Ammon's horn (tissue), 1 donor: ENCODE measurements at places on chromosomes 6 and 20.
A peak's percentile ranks its signal among the peaks of the same experiment; 100 is the strongest.

GRCh38 chr6:155117785-155118184 is 122.7 kb downstream of the TIAM2 start:
- DNase-seq = no peak

- no peak for DNase-seq
Observed at GRCh38 chr6:75449630-75450206, 43.9 kb downstream of the FILIP1 start.

GRCh38 chr20:53296025-53296424 is 297.6 kb downstream of the ZNF217 start:
- no peak for DNase-seq

DNA sequence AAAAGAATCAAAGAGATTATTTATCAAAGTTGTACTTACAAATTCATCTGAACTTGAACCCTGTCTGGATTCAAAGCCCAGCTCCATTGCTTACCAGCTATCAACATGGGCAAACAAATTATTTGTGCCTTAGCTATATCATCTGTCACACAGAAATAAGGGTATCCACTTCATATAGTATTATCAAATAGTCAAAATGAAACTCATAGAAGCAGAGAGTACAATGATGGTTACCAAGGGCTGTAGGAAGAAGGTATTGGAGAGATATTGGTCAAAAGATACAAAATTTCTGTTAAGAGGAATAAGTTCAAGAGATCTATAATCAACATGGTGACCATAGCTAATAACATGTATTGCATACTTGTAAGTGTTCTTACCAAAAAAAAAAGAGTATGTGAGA is 87.8 kb upstream of the CCDC28A start:
- no peak for DNase-seq

DNA sequence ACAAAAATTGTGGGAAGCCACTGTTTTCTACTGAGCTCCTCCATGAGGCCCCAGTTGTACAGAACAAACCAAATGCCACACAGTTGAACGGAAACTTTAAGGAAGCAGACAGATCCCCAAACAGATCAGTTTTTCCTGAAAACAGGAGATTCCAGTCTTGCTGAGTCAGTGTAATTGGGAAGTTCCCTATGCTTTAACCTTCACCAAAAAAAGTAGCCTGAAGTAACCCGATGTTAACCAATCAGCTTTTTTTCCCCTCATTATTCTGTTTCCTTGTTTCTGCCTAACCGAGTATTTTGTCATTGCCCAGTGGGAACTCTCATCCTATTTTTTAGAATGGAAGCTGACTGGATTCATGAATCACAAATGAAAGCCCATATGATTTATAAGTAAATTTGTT is 36.7 kb downstream of the MARCKS start:
- no peak for DNase-seq

DNA sequence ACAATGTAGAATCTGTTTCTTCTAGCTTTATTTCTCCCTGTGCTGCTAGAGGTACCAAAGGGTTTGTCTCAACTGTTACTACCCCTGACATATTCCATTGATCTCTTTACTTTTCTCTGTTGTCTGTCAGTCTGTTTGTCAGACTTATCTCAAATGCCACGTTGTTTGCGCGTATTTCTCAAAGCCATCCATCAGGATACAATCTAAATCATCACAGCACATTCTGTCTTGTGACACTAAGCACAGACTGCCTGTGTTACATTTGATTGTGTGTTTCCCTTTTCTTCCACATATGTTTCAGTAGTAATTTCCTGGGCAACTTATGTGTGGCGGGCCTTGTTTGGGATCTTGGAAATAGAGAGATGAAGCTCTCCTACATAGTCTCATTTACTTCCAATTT is 30.2 kb upstream of the SERINC3 start:
- no peak for DNase-seq

DNA sequence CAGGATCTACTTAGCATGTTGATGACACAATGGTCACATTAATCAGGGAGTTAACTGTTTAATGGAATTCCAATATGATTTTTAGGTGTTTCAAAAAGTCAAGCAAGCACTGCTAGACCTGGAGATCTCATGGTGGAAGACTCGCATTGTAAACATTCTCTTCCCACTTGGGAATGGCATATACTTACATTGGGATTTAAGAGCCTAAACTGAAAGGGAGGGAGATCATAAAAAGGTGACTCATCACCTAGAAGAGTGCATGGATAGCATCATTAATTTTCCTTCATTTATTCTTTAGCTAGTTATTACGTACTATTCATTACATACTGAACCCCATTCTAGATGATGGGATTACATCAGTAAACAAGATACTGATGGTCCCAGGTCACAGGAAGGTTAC is 185.4 kb downstream of the TASP1 start:
- DNase-seq = no peak

- no peak for DNase-seq
Observed at GRCh38 chr20:37895166-37895565, 7.8 kb upstream of the VSTM2L start.

GRCh38 chr20:55538261-55538908 is 466.9 kb downstream of the CBLN4 start:
- DNase-seq = no peak

GRCh38 chr6:108757357-108757756 is 90.9 kb upstream of the ARMC2 start:
- no peak for DNase-seq

- DNase-seq = no peak
Observed at GRCh38 chr6:14452567-14453527, 335.3 kb downstream of the CD83 start.

GRCh38 chr6:26044140-26045064 is 42.8 kb upstream of the HFE start:
- peak; percentile 31 for DNase-seq

- DNase-seq = no peak
Observed at GRCh38 chr20:59376109-59376841, 75.9 kb downstream of the EDN3 start.

DNA sequence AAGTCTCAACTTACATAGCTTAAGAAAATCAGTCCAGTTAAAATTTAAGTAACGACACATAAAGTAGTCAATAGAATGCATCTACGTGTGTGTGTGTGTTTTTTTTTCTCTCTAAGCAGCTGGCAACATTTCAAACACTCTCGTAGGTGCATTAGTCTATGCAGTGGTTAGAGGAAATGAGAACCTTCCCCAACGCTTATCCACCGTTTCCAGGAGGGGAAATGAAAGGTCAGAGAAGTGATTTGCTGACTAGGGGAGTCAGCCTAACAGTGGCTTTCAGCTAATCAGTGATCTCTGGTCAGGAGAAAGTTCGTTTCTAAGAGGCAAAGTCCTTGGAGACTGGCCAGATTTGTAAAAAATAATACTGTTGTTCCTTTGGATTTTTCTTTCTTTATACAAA is 806.6 kb downstream of the C6orf118 start:
- no peak for DNase-seq

- no peak for DNase-seq
Observed at GRCh38 chr6:7261852-7262461, 51.0 kb downstream of the SSR1 start.

GRCh38 chr6:100456908-100457235 is 7.8 kb downstream of the SIM1 start:
- DNase-seq = no peak

DNA sequence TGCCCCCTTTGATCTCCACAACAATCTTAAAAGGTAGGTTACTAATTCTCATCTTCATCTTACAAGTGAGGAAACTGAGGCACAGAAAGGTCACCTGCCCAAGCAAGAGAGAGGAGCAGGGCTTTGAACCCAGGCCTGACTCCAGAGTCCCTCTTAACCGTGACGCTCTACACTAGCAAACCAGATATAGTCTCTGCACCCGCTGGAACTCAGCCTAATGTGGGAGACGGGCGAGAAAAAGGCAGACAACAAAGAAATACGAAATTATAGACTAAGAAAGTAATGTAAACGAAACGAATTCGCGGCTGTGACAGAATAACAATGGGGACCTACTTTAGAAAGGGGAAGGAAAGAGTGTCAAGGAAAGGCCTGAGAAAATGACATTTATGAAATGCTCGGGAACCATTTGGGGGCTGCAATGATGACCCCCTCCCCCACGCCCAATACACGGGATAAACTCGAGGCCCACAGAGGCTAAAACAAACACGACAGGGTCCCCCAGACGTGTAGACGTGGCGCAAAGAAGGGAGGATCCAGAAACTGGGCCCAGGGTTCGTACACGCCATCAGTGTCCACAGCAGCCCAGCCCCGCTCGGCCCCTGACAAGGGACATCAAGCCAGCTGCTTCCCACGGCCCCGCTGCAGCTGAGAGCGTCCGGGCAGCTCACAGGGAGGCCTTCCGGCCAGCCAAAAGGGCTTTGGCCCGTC is 637 bp downstream of the TRPC4AP start:
- DNase-seq = no peak

- no peak for DNase-seq
Observed at GRCh38 chr20:64133951-64134407, 26.6 kb upstream of the NPBWR2 start.

GRCh38 chr6:20479060-20479459 is 55.2 kb upstream of the CDKAL1 start:
- no peak for DNase-seq

DNA sequence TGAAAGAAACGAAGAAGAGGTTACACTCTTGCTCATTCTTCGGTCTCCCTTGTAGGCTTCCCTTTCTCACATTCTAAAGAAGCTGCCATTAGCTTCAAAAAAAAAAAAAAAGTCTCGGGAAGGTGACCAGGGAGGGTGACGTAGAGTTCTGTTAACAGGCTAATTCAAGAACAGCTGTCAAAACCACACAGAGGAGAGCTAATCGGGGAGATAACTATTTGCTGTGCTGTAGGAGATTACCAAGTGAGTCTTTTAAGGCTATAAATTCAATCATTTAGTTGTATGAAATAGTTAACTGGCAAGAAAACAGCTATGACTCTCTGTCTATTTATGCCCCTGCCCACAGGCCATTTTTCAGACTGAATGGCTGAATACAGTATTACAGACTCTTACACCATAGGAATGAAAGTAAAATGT is 256.8 kb downstream of the SYNE1 start:
- DNase-seq = peak; percentile 23

DNA sequence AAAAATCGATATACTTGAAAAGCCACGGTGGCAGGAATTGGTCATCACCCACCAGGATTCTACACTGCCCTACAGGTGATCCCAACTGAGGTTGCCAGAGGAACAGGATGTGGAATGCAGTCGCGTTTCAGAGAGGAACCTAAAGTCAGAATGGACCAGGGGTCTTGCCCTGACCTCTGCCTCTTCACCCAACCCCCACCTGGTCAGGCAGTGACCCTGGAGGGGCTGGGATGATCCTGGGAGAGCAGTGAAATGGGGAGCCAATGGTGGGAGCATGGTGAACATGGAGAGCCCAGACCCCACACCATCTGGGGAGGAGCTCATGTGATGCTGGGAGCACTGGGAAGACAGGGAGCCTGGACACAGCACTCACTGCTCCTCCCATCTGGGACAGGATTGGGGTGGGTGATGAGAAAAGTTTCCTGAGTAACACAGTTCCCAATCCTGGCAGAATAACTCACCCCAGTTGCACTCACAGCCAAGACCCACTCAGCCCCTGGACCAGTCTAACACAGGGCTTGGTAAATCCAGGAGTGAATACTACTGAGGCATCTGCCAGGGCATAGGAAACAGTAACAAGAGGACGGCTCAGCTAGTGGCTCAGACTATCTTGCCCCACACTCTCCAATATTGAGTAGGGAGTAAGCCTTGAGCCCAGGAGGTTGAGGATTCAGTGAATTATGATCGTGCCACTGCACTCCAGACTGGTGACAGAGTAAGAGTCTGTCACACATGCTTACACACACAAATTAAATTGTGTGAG is 1.7 kb upstream of the ULBP2 start:
- no peak for DNase-seq

DNA sequence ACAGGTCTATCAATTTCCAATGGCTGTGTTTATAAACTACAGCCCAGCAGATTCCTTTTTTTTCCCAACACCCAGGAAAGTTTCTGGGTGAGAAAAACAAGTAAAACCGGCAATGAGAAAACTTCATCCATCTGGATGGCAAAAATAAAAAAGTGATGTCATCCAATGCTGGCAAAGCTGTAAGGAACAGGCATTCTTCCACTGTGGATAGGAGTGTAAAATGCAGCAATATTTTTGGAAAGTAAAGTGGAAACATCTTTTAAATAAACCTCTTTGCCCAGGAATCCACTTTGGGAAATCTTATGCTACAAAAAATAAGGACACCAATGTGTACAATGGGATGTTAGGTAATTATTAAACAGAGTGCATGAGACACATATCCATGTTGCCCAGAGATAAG is 102.1 kb upstream of the NT5E start:
- DNase-seq = peak; percentile 19

DNA sequence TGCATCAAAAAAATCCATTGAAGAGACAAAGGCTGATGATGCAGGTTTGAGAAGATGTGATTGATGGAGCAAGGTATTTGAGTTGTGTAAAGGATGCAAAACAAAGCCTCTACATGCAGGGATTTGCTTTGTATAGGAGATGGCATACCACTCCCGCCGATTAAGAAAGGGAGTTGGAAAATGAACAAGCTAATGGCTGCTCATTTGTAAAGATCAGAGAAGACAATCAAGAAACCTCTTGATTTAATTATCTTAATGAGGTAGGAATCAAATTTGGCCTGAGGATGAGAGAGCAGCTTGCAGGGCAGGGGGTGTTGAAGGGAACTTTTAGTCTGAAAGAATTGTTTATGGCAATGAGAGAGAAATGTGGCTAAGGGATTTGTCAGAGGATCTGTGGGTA is 448.2 kb upstream of the ADGRB3 start:
- DNase-seq = no peak

GRCh38 chr6:112879920-112880413 is 532.8 kb downstream of the RFPL4B start:
- DNase-seq = no peak

DNA sequence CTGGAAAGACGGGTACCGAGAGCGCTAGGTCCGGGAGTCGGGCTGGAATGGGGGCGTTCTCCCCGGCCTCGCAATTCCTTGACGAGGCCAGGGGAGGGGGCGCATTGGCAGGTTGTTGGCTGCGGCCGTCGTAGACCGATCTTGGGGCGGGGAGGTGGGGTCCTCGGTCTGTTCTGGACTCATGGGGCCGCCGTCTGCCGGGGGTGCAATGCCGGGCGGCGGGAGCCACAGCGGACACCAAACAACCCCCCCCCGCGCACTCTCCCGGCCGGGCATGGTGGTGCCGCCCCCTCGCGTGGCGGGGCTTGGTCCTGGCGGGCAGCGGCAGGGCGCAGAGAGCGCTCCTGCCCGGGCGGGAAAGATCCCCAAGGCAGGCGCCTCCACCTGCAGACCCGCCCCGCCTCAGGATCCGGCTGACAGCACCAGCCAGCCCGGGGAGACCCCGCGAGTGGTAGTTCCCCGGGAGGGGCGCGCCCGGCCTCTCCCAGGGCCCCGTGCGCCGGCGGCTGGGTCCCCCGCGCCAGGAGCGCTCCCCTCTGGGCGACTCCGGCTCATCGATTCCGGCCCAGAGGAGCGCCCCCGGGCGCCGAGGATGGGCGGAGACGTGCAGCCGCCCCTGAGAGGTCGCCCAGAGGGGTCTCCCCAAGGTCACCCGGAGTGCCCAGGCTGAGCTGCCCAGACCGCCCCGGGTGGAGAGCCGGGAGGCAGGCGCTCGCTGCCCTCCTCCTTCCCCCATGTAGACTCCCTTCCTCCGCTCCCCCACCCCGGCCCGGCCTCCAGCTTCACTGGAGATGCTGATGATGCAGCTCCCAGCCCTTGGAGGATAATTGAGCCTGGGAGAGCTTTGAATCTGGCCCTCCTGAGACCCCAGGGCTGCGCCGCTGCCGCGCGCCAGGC is 709 bp downstream of the PPP1R16B start:
- DNase-seq = no peak
